ENCODE measurements at places on chromosomes 11 and 22. TPM values are rescaled to one million over a fixed set of nuclear protein-coding genes. Genes with fewer than 3 reads are reported as not detected.

DNA sequence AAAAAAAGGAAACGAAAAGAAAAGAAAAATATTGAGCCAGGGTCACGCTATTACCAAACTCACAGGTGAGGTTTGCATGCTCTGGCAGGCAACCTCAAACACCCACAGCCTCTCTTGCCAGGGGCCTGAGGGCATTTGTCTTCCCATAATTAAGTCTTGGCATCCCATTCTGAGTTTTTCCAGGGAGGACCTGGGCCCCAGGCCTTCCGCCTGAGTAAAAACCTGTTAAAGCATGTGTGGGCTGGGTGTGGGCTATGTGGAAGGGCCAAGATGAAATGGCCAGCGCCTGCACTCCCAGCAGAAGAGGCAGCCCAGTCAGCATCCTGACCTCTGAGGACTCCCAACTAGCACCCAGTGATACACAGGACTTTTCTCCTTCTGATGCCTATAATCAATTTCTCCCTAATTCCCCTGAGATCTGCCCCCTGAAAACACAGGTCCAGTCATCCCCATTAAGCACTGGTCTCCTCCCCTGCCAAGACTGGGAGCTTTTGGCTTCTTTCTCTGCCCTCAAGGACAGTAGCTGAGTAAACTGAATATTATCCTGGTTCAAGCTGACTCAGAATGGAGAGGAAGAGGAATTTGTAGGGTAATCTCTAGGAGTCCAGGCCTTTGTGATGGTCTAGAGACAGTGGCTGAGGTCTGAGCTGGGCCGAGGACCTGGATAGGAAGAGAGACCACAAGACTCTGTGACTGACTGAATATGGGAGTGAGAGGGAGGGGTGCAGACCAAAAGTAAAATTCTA is 35.6 kb upstream of the ACER3 start:
- DNase-seq: no peak

Gene ADAMTS15
- total RNA-seq: 6.2 TPM

GRCh38 chr11:73184953-73185671 is 33.0 kb upstream of the P2RY2 start:
- DNase-seq: peak; percentile 67

DNA sequence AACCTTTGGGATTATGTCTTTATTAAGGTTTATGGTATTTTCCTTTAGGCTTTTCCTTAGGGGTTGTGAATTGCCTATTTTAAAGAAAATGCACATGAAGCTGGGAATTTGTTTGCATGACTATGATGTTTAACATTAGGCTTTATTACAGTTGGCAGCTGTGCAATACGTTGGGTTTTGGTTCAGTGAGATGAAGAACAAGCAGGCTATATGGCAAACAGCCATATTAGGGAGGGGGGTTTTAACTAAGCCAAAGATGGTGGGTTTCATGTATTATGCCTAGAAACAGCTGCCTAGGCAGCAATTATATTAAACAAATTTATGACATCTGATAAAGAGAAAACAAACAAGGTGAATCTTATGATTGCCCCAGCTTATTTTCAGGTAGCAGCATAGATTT is 880.8 kb downstream of the FAM181B start:
- DNase-seq: no peak

GRCh38 chr11:104124979-104125378 is 39.0 kb downstream of the PDGFD start:
- no peak for DNase-seq

Gene OR52B4
- not detected for total RNA-seq

Gene RBM4B
- total RNA-seq: 18.2 TPM

GRCh38 chr11:14904745-14905103 is 12.7 kb upstream of the CYP2R1 start:
- DNase-seq: peak; percentile 86

DNA sequence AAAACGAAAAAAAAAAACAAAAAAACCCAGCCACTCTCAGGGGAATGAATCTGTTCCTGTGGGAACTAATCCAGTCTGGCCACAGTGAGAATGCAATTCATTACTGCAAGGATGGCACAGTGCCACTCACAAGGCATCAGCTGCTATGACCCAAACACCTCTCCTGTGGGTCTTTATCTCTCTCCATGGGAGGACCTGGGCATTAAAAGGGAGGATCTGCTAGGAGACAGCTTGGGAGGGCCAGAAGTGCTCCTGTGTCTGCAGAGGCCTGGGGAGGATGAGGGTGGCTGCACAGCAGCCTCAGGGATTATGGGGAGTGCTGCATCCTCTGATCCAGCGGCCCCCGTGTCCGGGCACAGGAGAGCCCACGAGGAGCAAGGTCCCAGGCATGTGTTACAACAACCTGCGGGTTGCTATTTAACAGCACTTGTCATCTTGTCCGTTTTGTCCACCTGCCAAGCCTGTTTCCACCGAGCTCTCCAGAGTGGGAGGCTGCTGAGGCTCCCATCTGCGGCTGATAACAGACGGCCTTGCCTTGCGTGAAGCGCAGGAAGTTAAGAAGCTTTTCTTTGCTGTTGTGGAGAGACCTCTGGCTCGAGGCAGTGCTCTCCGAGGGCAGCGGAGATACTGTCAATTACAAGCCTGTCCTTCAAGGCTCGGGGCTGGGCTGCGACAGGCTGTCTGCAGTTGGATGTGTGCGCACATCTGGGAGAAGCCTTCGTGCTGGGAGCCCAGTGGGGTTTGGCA is 97.7 kb downstream of the NXPE2 start:
- peak; percentile 62 for DNase-seq

DNA sequence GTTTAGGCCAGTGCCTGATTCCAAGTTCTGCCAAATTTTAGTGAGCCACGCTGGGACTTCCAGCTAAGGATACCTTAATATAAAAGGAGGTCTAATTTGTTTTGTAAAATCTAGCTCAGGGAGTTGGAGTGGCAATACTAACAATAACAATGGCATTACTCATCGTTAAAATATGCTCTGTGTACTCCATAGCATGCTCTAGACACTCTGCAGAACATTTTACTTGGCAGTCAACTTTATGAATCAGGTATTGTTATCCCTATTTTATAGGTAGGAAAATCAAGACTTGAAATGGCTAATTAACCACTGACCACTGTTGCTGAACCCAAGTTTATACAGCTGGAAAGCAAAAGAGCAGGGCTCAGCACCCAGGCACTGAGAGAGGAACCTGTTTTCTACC is 485.0 kb upstream of the KIRREL3 start:
- no peak for DNase-seq

GRCh38 chr22:42892156-42892555 is 35.1 kb upstream of the ARFGAP3 start:
- DNase-seq: no peak

Gene PRSS23
- 54.6 TPM for total RNA-seq

GRCh38 chr11:6660712-6661111 is 5.1 kb upstream of the DCHS1 start:
- no peak for DNase-seq

GRCh38 chr22:27802346-27803073 is 954 bp upstream of the MN1 start:
- DNase-seq: no peak

Gene F2
- total RNA-seq: not detected

DNA sequence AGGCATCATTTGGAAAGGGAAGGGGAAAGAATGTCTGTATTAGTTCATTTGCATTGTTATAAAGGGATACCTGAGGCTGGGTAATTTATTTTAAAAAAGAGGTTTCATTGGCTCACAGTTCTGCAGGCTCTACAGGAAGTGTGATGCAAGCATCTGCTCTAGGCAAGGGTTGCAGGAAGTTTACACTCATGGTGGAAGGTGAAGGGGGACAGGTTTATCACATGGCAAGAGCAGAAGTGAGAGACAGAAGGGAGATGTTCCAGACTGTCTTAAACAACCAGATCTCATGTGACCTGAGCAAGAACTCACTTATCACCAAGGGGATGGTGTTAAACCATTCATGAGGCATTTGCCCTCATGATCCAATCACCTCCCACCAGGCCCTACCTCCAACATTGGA is 90.6 kb downstream of the CCDC83 start:
- no peak for DNase-seq

GRCh38 chr11:77127920-77128691 is at the start of gene MYO7A:
Gene MYO7A, plus strand, starts transcription at chr11:77128246. Its CDS starts 2,389 bp downstream, at chr11:77130635.
- DNase-seq: peak; percentile 94

DNA sequence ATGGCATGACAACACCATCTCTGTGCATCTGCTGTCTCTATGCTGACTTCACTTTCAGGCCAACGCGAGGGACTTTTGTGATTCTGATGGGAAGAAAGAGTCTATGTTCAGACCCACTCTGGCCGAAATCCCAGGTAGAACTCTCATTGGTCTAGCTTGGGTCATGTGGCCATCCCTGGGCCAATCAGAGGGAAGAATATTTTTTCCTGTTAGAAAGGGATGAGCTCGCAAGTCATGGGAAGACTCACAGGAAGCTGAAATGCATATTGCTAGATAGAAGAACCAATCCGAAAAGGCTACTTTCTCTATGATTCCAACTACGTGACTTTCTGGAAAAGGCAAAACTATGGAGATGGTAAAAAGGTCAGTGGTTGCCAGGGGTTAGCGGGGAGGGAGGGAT is 56.0 kb upstream of the LINC01488 start:
- DNase-seq: no peak

Gene PATE4
- total RNA-seq: not detected

Gene OLFML1
- 7.6 TPM for total RNA-seq

Gene MMP11
- total RNA-seq: 4.4 TPM

Gene PLAAT2
- total RNA-seq: 1.3 TPM

- peak; percentile 37 for DNase-seq
Measured at GRCh38 chr11:69233744-69234570, 60.0 kb upstream of the MYEOV start.

DNA sequence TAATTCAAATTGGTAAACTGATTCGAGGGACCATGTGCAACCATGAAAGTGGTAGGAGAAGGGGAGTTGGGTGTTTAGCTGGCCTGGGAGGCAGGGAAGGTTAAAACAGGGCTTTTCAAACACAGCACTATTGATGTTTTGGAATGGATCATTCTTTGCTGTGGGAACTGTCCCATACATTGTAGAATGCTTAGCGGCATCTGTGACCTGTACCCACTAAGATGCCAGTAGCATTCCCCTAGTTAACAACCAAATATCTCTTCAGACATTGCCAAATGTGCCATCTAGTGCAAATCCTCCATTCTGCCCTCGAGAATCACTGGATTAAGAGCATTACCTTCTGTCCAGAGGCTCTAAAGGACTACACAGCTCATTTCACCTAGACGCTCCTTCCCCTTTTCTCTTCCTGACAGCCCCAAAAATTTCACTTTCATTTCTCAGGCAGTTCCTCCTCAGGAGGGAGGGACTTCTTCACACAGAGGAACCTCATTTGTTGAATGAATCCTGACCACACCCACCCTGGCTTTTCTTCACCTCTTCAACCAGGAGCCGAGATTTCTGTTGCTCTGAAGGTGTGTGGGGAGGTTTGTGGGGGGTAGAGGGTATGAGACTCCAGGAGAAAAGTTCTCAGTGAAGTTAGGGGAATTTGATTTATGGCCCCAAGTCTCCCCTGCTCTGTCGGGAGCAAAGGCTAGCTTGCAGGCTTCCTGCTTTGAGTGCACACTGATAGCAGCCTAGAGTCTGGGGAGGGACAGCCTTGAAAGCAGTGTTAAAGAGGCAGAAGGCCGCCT is at the start of gene TRIM34:
TSS of gene TRIM34 (plus strand) at position 513 of the 791 bp plus-strand sequence. CDS start 7,331 bp downstream, outside the sequence.
- peak; percentile 52 for DNase-seq

DNA sequence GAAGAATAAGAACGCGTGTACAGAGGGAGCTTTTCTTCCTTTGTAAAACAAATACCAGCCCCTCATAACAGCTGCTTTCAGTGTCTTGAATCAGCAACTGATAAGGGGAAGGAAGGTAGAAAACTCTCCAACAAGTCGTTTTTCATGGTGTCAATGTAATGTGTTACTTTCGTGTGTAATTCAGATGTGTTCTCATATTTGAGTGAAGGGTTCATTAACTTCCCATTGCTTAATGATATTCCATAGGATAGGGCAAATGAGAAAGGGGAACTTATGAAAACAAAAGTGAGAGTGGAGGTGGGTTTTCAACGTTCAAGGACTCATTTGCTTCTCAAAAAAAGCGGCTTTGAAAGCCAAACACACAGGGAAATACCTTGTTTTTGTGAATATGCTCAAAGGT is 452.1 kb downstream of the NTM start:
- no peak for DNase-seq

DNA sequence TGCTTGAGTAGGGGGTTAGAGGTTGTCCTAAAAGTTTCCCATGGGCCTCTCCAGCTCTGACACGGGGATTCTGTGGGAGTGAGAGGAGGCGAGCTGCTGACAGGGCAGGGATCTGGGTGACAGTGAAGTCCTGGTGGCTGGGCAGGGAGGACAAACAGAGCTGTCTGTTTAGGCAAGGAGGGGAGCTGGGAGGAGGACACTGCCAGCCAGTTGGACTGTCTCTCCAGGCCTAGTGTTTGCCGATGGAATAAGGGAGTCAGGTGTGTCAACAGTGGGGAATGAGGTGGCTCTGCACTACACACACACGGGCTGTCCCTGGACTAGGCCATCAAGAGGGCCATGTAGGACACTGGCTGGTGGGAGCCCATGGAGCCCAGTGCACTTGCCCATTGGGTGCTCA is 20.6 kb upstream of the SYT7 start:
- DNase-seq: no peak

GRCh38 chr22:46732513-46732912 is 5.5 kb downstream of the CERK start:
- no peak for DNase-seq

DNA sequence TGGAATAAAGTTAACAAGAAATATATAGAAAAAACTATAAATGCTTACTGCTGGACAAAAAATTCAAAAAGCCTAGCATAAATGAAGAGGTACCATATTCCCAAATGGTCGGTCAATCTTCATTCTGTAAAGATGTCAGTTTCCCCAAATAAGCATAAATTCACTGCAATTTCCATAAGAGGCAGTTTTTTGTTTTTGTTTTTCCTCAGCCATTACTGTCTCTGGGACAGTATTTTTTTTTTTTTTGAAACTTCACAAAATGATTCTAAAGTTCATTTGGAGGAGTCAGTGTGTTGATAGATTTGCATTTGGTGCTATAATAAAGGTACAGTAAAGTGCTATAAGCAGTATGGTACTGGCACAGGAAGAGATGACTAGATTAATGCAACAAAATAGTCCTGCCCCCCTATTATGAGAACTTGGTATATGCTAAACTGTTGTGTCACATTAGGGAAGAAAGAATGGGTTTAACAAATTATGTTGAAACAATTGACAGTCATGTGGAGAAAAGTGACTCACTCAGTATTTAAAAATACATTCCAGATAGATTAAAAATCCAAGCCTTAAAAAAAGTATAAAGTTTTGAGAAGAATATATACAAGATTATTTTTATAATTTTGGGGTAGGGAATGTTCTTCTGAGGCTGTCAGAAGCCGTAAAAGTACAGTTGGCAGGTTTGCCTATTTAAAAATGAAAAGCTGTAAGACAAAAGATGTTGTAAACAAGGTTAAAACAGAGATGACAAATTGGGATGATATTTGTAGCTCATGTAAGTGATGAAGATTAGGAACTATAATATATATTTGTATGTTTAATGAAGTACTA is 2.6 kb upstream of the FTH1 start:
- no peak for DNase-seq

Gene NOX4
- 13.0 TPM for total RNA-seq

- DNase-seq: peak; percentile 37
Measured at GRCh38 chr11:121575250-121575962, 122.6 kb upstream of the SORL1-AS1 start.

- no peak for DNase-seq
Measured at GRCh38 chr11:118740892-118741291, 50.1 kb downstream of the DDX6 start.

Gene OR5A1
- not detected for total RNA-seq
